ENCODE measurements at places on chromosomes 1 and 21.

- DNase-seq, result no peak
These were observed 4.7 kb upstream of the ECE1 start for GRCh38 chr1:21295002-21295401.

- no peak for DNase-seq
These were observed 577 bp upstream of the CEP350 start for GRCh38 chr1:179953974-179954492.

GRCh38 chr1:208510192-208510952 is 266.2 kb upstream of the PLXNA2 start:
- DNase-seq, result peak; percentile 89

- DNase-seq, result no peak
These were observed 458.0 kb downstream of the USP25 start for GRCh38 chr21:16187603-16188301.

DNA sequence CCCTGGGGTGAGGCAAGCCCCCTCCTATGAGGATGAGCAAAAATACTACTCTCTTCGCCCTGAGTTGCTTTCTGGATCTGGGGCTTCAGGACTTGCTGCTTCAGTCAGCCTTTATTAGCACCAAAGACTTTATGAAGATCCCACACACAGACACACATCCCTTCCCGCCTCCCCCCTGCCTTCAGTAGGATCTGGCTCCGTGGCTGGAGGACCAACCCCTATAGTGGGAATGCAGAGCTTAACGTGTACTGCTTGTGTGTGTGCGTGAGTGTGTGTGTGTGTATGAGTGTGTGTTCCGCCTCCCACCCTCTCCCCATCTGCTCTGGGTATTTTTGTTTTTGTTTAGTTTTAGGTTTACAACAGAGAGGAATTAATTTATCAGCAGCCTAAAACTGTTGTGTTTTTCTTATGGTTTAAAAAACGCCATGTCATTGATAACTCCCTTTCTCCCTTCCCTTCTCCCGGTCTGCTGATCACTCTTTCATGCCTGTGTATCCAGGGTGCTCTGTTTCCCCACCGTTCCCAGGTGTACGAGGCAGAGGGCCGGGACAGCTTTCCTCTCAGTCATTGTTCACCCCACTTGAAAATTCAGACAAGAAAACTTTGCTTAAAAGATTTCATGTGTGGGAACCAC is 27.5 kb upstream of the ZFP69B start:
- no peak for DNase-seq

GRCh38 chr1:112716133-112716720 is 1.1 kb upstream of the PPM1J start:
- no peak for DNase-seq

DNA sequence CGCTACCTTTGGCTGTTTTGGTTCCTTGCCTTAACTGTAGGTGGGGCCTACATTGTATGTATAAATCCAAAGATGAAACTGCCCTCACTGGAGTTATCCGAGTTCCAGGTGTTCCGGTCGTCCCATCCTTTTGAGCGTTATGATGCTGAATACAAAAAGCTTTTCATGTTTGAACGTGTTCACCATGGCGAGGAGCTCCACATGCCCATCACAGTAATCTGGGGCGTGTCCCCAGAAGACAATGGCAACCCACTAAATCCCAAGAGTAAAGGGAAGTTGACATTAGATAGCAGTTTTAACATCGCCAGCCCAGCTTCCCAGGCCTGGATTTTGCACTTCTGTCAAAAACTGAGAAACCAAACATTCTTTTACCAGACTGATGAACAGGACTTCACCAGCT is 139.5 kb downstream of the TLR5 start:
- no peak for DNase-seq

DNA sequence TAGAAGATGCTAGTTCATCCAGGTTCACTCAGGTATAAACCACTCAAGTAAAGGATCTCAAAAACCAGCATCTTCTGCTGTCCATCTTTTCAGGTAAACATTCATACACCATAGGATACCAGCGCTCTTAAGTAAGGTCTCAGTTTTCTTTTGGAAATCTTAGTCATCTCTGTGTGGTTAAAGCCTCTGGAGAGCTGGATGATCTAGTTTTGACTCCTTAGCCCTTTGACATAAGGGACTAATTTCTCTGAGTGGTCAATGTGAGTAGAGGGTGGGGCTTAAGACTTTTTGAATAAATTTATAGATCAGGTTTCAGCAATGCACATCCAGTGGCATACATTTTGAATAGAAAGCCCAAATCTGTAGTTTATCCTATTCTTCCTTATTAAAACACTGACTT is 92.3 kb downstream of the CTH start:
- no peak for DNase-seq

DNA sequence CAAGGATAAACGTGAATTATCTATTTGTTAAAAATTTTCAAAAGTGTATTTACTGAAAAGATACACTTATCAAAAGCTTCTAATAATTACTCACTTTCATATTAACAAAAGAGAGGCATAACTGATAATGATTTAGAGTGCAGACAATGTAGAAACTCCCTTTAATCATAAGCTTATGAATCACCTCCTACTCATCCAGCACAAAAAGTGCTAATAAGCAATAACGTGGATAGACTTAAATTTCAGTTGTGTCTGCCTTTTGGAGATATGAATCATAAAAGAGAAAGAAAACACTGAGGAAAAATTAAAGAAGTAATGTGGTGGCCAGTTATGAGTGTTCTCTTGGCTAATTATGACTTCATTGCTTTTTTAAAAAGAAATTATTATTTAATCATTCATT is 827.6 kb upstream of the B3GALT2 start:
- no peak for DNase-seq

DNA sequence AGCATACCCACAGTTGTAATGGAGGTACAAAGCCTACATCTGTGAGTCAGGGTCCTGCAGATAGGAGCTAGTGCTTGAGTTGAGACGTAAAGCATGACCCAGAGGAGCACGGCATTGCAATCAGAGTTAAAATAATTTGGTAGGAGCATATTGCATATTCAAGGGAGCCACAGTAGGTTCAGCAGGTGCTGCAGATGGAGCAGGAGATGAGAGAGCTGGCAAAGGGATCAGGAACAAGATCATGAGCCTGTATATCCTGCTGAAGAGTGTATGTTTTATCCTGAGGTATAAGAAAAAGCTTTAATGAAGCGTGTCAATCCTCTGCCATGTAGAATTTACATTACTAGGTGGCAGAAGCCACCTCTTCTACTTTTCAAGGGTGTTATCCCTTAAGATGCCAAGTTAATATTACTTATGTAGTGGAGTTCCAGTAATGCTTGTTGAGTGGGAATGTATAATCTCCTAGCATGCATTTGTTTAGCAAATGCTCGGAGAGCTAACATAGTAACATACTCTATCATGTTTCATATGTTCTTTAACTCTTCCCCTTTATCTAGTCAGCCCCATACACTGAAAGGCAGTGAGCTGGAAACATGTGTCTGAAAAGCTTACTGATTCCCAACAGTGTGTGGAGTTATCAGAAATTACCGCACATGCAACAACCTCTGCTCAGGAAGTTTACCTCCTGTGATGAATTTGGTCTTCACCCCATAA is 300.3 kb downstream of the GRIK1 start:
- no peak for DNase-seq

DNA sequence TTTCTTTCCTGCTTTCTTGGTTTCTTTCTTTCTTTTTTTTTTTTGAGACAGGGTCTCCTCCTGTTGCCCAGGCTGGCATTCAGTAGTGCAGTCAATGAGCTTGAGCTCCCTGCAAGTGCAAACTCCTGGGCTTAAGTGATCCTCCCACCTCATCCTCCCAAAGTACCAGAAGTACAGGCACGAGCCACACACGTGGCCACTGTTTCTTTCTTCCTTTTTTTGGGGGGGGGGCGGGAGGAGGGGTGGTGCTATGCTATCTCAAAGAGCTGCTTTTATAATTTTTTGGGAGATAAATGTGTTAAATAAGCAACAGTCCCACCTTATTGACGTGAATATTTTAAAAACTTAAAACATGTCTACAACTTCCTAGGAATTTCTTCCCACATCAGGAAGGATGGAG is 42.2 kb downstream of the AK4 start:
- no peak for DNase-seq

- no peak for DNase-seq
These were observed 14.1 kb downstream of the ROR1 start for GRCh38 chr1:63787875-63788274.

DNA sequence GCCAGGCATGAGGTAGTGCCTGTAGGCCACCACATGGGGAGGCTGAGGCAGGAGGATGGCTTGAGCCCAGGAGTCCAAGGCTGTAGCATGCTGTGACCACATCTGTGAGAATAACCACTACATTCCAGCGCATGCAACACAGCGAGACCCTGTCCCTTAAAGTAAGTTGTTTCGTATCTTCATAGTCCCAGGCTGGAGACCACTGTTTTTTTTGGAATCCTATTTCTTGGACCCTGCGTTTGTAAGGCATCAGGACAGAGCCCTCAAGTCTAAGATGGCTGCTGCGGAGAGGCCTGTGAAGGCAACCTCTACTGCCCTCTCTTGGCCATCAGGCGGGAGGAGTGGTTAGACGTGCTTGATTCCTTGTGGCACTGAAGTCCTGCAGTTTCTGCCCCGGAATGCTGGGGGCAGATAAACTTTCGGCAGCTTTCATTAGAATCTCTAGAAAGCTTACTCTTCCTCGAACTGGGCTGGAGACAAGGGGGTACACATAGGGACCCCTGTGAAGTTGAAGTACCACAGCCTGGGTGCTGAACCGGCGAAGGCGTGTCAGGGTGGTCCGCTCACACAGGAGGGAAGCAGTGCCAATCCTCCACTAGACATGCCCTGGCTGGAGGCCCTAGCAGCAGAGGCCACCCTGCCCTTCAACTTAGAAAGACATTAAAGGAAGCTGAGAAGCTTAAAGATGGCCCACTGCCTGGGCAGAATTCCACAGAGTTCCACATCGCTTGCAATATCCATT is 36.6 kb downstream of the RABIF start:
- no peak for DNase-seq

GRCh38 chr1:190177555-190177954 is 300.1 kb downstream of the BRINP3 start:
- DNase-seq, result no peak

DNA sequence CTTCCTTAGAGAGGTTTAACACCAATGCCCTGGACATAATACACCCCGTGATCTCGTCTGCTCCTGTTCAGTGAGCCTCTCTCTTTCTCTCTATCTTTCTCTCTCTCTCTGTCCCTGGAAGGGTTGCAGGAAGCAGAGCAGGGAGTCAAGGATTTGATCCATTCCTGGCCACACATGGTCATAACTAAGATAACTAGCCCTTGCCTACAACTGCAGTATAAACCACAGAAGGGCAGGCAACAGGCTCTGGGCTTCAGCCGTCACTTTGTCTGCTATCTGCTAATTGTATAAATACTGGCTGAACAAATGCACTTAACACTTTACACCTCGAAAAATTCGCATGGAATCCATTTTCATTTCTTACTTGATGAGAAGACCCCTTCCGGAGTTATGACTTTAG is 357.5 kb upstream of the RUNX1 start:
- DNase-seq, result no peak

DNA sequence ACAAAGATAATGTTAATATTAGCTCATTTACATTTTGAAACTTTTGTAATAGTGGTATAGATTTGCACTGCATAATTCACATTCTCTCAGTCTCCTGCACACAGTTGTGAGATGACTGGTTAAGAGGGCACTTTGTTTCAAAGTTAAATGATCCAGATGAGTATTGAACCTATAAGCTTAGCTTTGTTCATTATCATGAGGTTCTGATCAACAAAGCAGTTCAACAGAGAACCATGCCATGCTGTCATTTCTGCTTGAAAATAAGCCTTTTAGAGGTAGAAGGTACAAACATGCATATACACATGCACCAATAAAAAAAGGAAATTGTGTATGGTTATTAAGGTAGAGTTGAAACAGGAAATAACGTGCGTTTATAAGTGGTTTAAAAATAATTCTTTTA is 4.8 kb downstream of the RAP1A start:
- no peak for DNase-seq
